ENCODE measurements at places on chromosomes 12 and 14.

GRCh38 chr14:104813286-104813685, 12.4 kb downstream of the ZBTB42 start:
- H3K4me3 ChIP-seq, result no peak overlapping the region
- H3K27ac ChIP-seq, result no peak overlapping the region
- no peaks in the 10 kb centered on the region for H3K36me3 ChIP-seq
- H3K27me3 ChIP-seq, result no peaks in the 10 kb centered on the region

GRCh38 chr12:95836630-95837239, 22.0 kb upstream of the SNRPF start:
- H3K27me3 ChIP-seq, result no peaks in the 10 kb centered on the region
- H3K4me1 ChIP-seq, result peaks cover 18% of the 10 kb centered on the region
- H3K4me3 ChIP-seq, result no peak overlapping the region
- H3K27ac ChIP-seq, result no peak overlapping the region

DNA sequence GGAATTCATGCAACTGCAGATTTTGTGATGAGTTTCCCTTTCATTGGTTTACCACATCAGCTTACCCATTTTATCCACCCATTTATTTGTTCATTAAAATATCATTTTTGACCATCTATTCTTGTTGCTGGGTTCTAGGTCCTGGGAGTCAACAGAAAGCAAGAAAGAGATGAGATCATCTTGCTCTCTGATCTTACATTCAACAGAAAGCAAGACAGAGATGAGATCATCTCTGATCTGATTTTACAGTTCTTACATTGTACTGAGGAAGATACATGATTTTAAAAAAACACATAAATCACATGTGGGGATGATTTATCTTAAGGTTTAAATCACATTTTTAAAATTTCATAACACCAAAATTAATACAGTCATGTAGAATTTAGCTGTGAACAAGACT, 2.3 kb downstream of the TAS2R46 start:
- H3K27me3 ChIP-seq, result no peaks in the 10 kb centered on the region
- H3K4me3 ChIP-seq, result no peak overlapping the region
- no peak overlapping the region for H3K27ac ChIP-seq
- H3K4me1 ChIP-seq, result no peaks in the 10 kb centered on the region
- no peak for DNase-seq

DNA sequence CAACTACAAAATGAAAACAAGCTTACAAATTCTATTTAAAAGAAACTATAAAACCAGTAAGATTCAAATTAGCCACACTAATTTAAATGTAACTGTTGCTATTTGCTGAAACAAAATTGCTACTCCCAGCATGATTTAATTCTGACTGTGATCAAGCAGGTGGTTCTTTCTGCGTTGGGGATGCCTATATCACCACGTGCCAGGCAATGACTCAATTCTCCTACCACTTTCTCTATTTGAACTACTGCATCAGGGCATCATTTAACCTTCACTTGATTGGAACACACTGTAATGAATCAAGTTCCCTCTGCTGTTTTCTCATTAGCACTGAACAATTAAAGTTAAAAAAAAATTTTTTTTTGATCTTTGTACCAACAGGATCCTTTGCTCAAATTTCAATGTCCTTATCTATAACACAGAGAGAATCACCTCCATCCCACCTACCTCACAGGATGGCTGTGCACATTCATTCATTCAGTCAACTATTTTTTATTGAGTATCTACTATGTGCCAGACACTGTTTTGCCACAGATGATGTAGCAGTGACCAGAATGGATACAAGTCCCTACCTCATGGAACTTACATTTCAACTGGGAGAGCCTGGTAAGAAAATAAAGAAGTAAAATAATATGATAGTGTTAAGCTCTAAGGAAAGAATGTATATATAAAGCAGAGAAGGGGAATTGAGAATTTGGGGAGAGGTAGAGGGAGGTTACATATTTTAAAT, 8.0 kb upstream of the ACTN1 start:
- DNase-seq, result no peak
- no peaks in the 10 kb centered on the region for H3K36me3 ChIP-seq
- no peak overlapping the region for H3K4me3 ChIP-seq
- no peaks in the 10 kb centered on the region for H3K4me1 ChIP-seq

DNA sequence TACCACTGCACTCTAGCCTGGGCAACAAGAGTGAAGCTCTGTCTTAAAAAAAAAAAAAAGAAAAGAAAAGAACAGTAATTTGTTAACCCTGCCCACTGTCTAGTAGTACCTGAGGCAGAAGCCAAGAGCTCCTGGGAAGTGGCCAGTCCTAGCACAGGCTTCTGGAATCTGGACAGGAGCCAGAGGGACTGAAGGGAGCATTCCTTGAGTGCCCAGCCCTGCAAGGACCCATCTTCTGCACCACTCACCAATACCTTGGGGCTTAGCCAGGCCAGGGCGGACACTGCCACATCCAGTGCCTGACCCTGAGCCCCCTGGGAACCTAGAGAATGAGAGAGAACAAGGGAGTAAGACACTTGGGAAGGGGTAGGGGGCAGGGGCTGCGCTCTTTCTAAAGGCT, 33.7 kb downstream of the PARP2 start:
- peaks cover 100% of the 10 kb centered on the region for H3K36me3 ChIP-seq
- no peak overlapping the region for H3K4me3 ChIP-seq
- no peaks in the 10 kb centered on the region for H3K4me1 ChIP-seq
- DNase-seq, result no peak
- H3K27me3 ChIP-seq, result no peaks in the 10 kb centered on the region

Measured in suprapubic skin (tissue), 4 donors.